ENCODE measurements at places on chromosomes 11 and 22. TPM values are rescaled to one million over a fixed set of nuclear protein-coding genes. Genes with fewer than 3 reads are reported as not detected.

PLEKHA7 gene
- 42.2 TPM for polyA plus RNA-seq

KRTAP5-7 gene
- polyA plus RNA-seq: not detected

CRACR2B gene
- polyA plus RNA-seq: 13.5 TPM

NNMT gene
- 0.99 TPM for polyA plus RNA-seq

CNTF gene
- polyA plus RNA-seq: 1.2 TPM

NPAS4 gene
- polyA plus RNA-seq: 0.24 TPM

OR6T1 gene
- not detected for polyA plus RNA-seq

KCNJ11 gene
- polyA plus RNA-seq: 3.2 TPM

SOX6 gene
- polyA plus RNA-seq: 18.4 TPM

ME3 gene
- 29.1 TPM for polyA plus RNA-seq

APOL2 gene
- 22.2 TPM for polyA plus RNA-seq

CREB3L1 gene
- polyA plus RNA-seq: 19.3 TPM

HORMAD2 gene
- polyA plus RNA-seq: 0.10 TPM

INS gene
- not detected for polyA plus RNA-seq

FREY1 gene
- polyA plus RNA-seq: 0.45 TPM

KCNK4 gene
- not detected for polyA plus RNA-seq

THAP7 gene
- 20.1 TPM for polyA plus RNA-seq

TRIM48 gene
- polyA plus RNA-seq: not detected

PPP1CA gene
- polyA plus RNA-seq: 153 TPM

OR6A2 gene
- 0.04 TPM for polyA plus RNA-seq

MMP3 gene
- not detected for polyA plus RNA-seq

OR51A2 gene
- polyA plus RNA-seq: not detected

CCDC83 gene
- polyA plus RNA-seq: 0.05 TPM

MMP27 gene
- polyA plus RNA-seq: not detected

C22orf31 gene
- 1.1 TPM for polyA plus RNA-seq

TREH gene
- polyA plus RNA-seq: 1.4 TPM

ARHGAP20 gene
- 5.4 TPM for polyA plus RNA-seq

FXYD6 gene
- polyA plus RNA-seq: 148 TPM

GSTT2 gene
- polyA plus RNA-seq: 0.61 TPM

OR8D4 gene
- not detected for polyA plus RNA-seq

NXPE4 gene
- not detected for polyA plus RNA-seq

C11orf52 gene
- polyA plus RNA-seq: 12.6 TPM

CTSW gene
- 0.80 TPM for polyA plus RNA-seq

TRIM44 gene
- polyA plus RNA-seq: 79.0 TPM

APOL4 gene
- polyA plus RNA-seq: 9.9 TPM

GAB2 gene
- 17.7 TPM for polyA plus RNA-seq

RPL27A gene
- polyA plus RNA-seq: 1,817 TPM

TANGO2 gene
- 9.4 TPM for polyA plus RNA-seq

KRTAP5-9 gene
- 0.46 TPM for polyA plus RNA-seq

OR4S1 gene
- not detected for polyA plus RNA-seq

SLC37A2 gene
- polyA plus RNA-seq: 1.9 TPM

FJX1 gene
- 17.7 TPM for polyA plus RNA-seq

SLC22A12 gene
- polyA plus RNA-seq: 5.3 TPM

RIMBP3C gene
- 0.50 TPM for polyA plus RNA-seq

SCT gene
- 3.5 TPM for polyA plus RNA-seq

APOC3 gene
- polyA plus RNA-seq: 11.1 TPM

C1QTNF4 gene
- polyA plus RNA-seq: 5.6 TPM

USP2 gene
- 11.3 TPM for polyA plus RNA-seq

XKR3 gene
- not detected for polyA plus RNA-seq

FAM180B gene
- polyA plus RNA-seq: 0.19 TPM

OR51I1 gene
- not detected for polyA plus RNA-seq

ANO9 gene
- 9.4 TPM for polyA plus RNA-seq

SLC6A5 gene
- polyA plus RNA-seq: 0.13 TPM

NCAPD3 gene
- polyA plus RNA-seq: 30.6 TPM

TMEM151A gene
- polyA plus RNA-seq: not detected

GAS2 gene
- polyA plus RNA-seq: 10.6 TPM

All from right renal pelvis (tissue), 4 donors.